ENCODE measurements at places on chromosomes 4 and X.

GRCh38 chrX:81259714-81260395 is 58.0 kb downstream of the SH3BGRL start:
- no peak for DNase-seq

DNA sequence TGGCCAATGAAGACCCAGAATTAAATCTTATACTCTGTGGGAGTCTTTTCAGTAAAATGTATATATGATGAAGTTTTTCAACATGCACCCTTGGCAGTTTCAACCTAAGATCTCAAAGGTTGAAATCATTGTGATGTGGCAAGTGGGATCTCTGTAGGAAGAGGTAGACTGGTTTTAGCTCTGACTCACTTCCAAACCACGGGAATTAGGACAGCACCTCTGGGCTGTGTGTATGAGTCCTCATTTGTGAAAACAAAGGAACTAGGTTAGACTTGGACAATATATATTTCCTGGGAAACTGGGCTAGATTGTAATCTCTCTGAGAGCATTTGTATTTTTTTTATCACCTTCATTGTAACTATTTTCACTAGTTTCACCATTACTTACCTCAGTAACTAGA is 333.0 kb downstream of the ADGRL3 start:
- DNase-seq: no peak

GRCh38 chrX:14758029-14758491 is 114.8 kb downstream of the FANCB start:
- no peak for DNase-seq

GRCh38 chrX:8647176-8647575 is 84.8 kb downstream of the ANOS1 start:
- DNase-seq: no peak

- no peak for DNase-seq
Measured at GRCh38 chr4:7823416-7823824, 116.2 kb downstream of the AFAP1 start.

DNA sequence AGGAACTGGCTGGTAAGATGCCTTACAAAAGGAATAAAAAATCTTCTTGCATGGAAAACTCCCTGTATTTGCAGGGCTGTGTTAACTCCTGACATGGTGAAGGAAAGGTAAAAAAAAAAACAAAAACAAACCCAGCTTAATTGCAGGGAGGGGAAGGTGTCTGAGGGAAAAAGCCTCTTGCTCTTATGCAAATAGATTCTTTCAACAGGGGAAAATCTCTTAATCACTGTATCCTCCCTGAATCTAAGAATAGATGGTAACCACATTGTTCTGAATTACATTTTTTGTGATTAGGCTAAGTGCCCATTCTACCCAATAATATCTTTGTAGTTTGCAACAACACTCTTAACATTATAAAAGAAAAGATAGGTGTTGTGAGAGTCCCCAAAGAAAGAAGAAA is 172.6 kb downstream of the RBM46 start:
- DNase-seq: no peak
